CD4-positive, CD25-positive, alpha-beta regulatory T cell (primary cell): ENCODE measurements at places on chromosomes 7 and 10. TPM values are rescaled to one million over a fixed set of nuclear protein-coding genes. Genes with fewer than 3 reads are reported as not detected.

The WDFY4 gene
- total RNA-seq: 0.57 TPM

The DNAJB6 gene
- total RNA-seq: 250 TPM

The HHEX gene
- total RNA-seq: 1.2 TPM

The DYNC1I1 gene
- total RNA-seq: not detected

The CYP3A5 gene
- total RNA-seq: not detected

GRCh38 chr10:7030134-7030855 is 380.5 kb downstream of the SFMBT2 start:
- DNase-seq: no peak

- no peak for DNase-seq
These were observed 104.3 kb downstream of the AHR start for GRCh38 chr7:17402628-17403278.

GRCh38 chr10:123577921-123578461 is 88.2 kb upstream of the GPR26 start:
- DNase-seq: no peak

- no peak for DNase-seq
These were observed 72.4 kb downstream of the NKX6-2 start for GRCh38 chr10:132713421-132714095.

DNA sequence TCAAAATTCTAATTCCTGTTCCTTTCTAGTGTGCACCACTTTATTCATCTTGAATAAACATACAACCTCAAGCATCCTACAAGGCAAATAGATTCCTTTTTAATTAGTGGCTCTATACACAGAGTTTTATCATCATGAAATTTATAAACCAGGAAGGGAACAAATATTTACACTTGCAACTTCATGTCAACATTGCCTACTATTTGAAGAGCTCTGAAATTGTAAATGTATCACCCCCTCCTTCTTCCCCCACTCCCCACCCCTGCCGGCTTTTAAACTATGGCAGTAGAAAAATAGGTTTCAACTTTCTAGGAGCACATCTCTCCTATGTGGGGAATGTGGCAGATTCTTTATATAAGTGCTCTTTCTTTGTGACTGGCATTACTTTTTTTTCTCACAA is 49.6 kb downstream of the KAT6B start:
- no peak for DNase-seq

DNA sequence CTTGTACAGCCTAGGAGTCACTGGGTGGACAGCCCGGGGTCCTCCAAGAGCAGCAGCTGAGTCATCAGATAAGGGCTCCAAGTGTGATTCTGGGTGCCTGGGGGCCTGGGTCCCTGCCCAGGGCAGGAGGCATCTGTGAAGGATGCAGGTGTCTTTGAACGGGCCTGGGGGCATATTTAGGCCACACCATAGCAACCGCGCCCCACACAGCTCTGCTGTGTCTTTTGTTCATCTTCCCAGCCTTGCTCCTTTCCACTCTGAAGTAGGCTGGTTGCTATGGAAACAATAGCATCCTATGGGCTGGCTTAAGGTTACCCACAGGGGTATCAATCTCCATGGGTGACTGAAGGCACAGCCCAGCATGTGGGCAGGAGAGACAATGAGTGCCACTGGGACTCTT is 324.7 kb downstream of the TCERG1L start:
- no peak for DNase-seq

- DNase-seq: no peak
These were observed 8.1 kb downstream of the FAM131B start for GRCh38 chr7:143354376-143354775.
